Parietal lobe (tissue), 2 donors: ENCODE measurements at places on chromosomes 3 and 15. TPM values are rescaled to one million over a fixed set of nuclear protein-coding genes. Genes with fewer than 3 reads are reported as not detected.

The GOLGA8G gene
- not detected for total RNA-seq

The HTR3C gene
- total RNA-seq, result not detected

The MAPKAPK3 gene
- 5.3 TPM for total RNA-seq

The NANOGP8 gene
- not detected for total RNA-seq

The EPHA6 gene
- total RNA-seq, result 78.9 TPM

The CHST13 gene
- total RNA-seq, result not detected

The ABCF3 gene
- total RNA-seq, result 79.2 TPM

The CFAP161 gene
- 3.4 TPM for total RNA-seq

The PPP2R3A gene
- total RNA-seq, result 44.8 TPM

The ARPP19 gene
- 140 TPM for total RNA-seq

The CCR8 gene
- total RNA-seq, result not detected

The COL6A6 gene
- total RNA-seq, result under 0.01 TPM

The PIERCE2 gene
- total RNA-seq, result 3.1 TPM

The FRMD5 gene
- total RNA-seq, result 33.5 TPM

The GJD2 gene
- total RNA-seq, result 0.94 TPM

The SLC30A4 gene
- total RNA-seq, result 22.2 TPM

The UBAP1L gene
- total RNA-seq, result 12.5 TPM

The CCDC33 gene
- 0.31 TPM for total RNA-seq

The DAZL gene
- not detected for total RNA-seq

The PLA2G4E gene
- total RNA-seq, result not detected

The CPN2 gene
- total RNA-seq, result not detected

The RAB8B gene
- total RNA-seq, result 79.8 TPM

The CD86 gene
- 0.94 TPM for total RNA-seq

The GOLGA8T gene
- total RNA-seq, result 0.31 TPM

The CD276 gene
- 52.9 TPM for total RNA-seq
